ENCODE measurements at places on chromosomes 2 and 18.

- peak overlapping the region; percentile 98 for H3K27ac ChIP-seq
- no peak for DNase-seq
- H3K4me3 ChIP-seq, result peak overlapping the region; percentile 54
- no peaks in the 10 kb centered on the region for H3K27me3 ChIP-seq
- peaks cover 32% of the 10 kb centered on the region for H3K4me1 ChIP-seq
These were observed 4.4 kb upstream of the SPRED2 start for GRCh38 chr2:65436824-65437221.

- H3K36me3 ChIP-seq, result no peaks in the 10 kb centered on the region
- DNase-seq, result no peak
- no peaks in the 10 kb centered on the region for H3K4me1 ChIP-seq
- H3K27ac ChIP-seq, result no peak overlapping the region
- no peaks in the 10 kb centered on the region for H3K27me3 ChIP-seq
- no peak overlapping the region for H3K4me3 ChIP-seq
These were observed 885.0 kb downstream of the SLC4A3 start for GRCh38 chr2:220512419-220512818.

DNA sequence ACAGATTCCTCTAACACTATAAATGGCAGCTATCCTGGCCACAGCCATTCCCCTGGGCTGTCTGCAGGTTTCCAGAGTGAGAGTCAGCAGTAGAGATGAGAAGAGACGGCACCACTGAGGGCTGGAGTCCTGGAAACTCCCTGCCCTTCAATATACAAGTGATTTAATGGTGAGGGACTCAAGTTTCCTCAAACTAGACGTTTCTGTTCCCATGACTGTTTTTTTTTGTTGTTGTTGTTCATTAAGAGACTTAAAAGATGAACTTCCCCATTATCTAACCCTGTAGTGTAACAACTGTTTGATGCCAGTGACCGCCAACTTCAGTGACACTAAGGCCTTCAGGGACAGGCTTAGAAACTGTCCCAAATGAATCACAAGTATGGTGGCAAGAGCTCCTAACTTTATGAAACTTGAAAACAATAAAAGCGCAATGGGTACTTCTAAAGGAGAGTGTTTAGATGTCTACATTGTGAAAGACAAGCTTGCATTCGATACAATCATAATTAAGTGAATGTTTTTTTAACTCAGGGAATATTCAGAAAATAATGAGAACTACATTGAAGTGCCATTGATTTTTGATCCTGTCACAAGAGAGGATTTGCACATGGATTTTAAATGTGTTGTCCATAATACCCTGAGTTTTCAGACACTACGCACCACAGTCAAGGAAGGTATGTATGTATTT, 34.0 kb downstream of the IL1R2 start:
- no peak for DNase-seq
- H3K4me3 ChIP-seq, result no peak overlapping the region
- peak overlapping the region; percentile 66 for H3K27ac ChIP-seq
- H3K4me1 ChIP-seq, result peaks cover 9% of the 10 kb centered on the region
- no peaks in the 10 kb centered on the region for H3K36me3 ChIP-seq

- H3K4me3 ChIP-seq, result peak within 1 kb of the TSS; percentile 97
- DNase-seq, result peak; percentile 85
- peaks cover 30% of the 10 kb centered on the region for H3K4me1 ChIP-seq
- peaks cover 10% of the 10 kb centered on the region for H3K36me3 ChIP-seq
- H3K27ac ChIP-seq, result peak within 1 kb of the TSS; percentile 92
- H3K27me3 ChIP-seq, result no peaks in the 10 kb centered on the region
These were observed at the start of gene ASB1 for GRCh38 chr2:238426568-238427434. ASB1 (plus strand) TSS chr2:238426927; CDS start chr2:238427071, 144 bp downstream.

All from left lung (tissue), 14 donors.